Myometrial cell (primary cell): ENCODE measurements at places on chromosomes 11 and 22. TPM values are rescaled to one million over a fixed set of nuclear protein-coding genes. Genes with fewer than 3 reads are reported as not detected.

Gene TSPAN18
- total RNA-seq: not detected in 2 replicates

Gene CLTCL1
- total RNA-seq: 6.9 and 8.2 TPM in 2 replicates

Gene PARVA
- total RNA-seq: 44.1 and 54.2 TPM in 2 replicates

Gene APOBEC3G
- 11.0 and 15.8 TPM in 2 replicates for total RNA-seq

Gene JRKL
- 6.9 and 9.4 TPM in 2 replicates for total RNA-seq

Gene HOATZ
- not detected in 2 replicates for total RNA-seq

Gene SCGB1A1
- total RNA-seq: not detected in 2 replicates

Gene TRIM29
- total RNA-seq: 6.3 TPM in 1 of 2 replicates, not detected in the other

Gene GAB2
- total RNA-seq: 6.1 and 7.8 TPM in 2 replicates

Gene DBX1
- total RNA-seq: not detected in 2 replicates

Gene PPFIA1
- total RNA-seq: 18.2 and 23.9 TPM in 2 replicates

Gene TUT1
- 5.5 and 9.6 TPM in 2 replicates for total RNA-seq

Gene KRTAP5-1
- not detected in 2 replicates for total RNA-seq

Gene TSKU
- 21.1 and 24.8 TPM in 2 replicates for total RNA-seq

Gene XKR3
- total RNA-seq: not detected in 2 replicates

Gene GGTLC3
- total RNA-seq: not detected in 2 replicates

Gene CASTOR1
- 4.0 and 7.4 TPM in 2 replicates for total RNA-seq

Gene ELP4
- total RNA-seq: 22.0 and 22.8 TPM in 2 replicates

Gene TMEM9B
- total RNA-seq: 33.8 and 36.0 TPM in 2 replicates

Gene IL18BP
- total RNA-seq: 0.86 and 0.89 TPM in 2 replicates

Gene OR10A2
- not detected in 2 replicates for total RNA-seq

Gene ASCC2
- total RNA-seq: 21.4 and 28.0 TPM in 2 replicates

Gene SLC22A8
- not detected in 2 replicates for total RNA-seq

Gene OR6T1
- total RNA-seq: not detected in 2 replicates

Gene MS4A4E
- total RNA-seq: not detected in 2 replicates

Gene BRD1
- total RNA-seq: 12.1 and 18.4 TPM in 2 replicates

Gene GPHA2
- not detected in 2 replicates for total RNA-seq
